ENCODE measurements at places on chromosomes 2 and 18. TPM values are rescaled to one million over a fixed set of nuclear protein-coding genes. Genes with fewer than 3 reads are reported as not detected.

Gene SLC9A4
- not detected for total RNA-seq

Gene TEKT4
- total RNA-seq, result not detected

Gene CHPF
- 687 TPM for total RNA-seq

Gene DNPEP
- 52.6 TPM for total RNA-seq

Gene SAP130
- 6.7 TPM for total RNA-seq

Gene INSIG2
- 25.8 TPM for total RNA-seq

Gene CFC1
- total RNA-seq, result not detected

All from smooth muscle cell of the umbilical artery (primary cell).